Calu3 (cell line): ENCODE measurements at places on chromosomes 12 and 14.

DNA sequence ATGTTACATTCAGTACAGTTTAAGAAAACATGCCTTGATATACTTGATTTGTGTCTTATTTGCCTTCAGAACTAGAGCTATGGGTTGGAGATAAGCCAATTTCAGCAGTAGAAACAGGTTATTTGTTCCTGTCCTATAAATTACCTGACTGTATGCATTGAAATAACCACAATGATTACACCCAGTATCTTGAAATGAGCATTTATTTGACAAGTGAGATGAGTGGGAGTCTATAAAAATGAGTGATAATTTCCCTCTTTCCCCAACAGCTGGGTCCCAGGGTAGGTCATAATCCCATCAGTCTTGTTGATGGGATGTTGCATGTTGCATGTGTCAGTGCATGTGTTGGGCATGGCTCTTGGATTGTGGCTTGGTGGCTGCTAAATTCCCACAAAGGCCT, 3.7 kb downstream of the TAS2R42 start:
- no peak for DNase-seq

DNA sequence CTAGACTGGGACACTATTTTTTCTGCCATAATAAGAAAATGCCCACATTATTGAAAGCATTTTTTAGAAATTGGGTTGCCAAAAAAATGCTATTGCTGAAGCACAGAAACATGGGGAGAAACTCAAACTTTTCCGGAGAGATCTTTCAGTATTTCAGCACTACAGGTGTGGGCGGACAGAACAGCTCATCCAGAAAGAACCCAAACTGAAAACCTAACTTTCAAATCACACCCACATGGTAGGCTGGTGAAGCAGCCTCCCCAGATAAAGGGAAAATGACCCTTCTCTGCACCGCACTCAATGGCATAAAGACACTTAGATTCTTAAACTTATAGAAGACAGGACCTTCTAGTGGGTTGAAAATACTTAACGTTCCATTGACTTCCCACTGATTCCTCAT, 62.3 kb upstream of the TMPO start:
- DNase-seq = no peak

- no peak for DNase-seq
Measured at GRCh38 chr14:72786378-72787350, 107.2 kb downstream of the DPF3 start.

DNA sequence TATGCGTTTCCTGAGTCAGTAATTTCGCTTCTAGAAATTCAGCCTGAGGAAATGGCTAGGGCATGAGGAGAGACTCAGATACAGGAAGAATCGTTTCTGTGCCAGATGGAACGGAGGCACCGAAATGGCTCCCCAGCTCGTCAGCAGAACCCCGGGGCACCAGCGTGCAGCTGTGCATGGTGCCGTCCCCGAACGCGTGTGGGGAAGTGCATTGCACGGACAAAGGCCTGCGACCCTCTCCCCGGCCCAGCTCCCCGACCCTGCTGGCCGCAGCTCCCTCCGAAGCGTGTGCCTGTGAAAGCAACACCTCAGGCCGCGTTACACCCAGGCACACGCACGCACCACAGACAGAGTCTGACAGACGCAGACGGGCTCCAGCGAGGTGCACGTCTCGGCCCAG, 82.9 kb downstream of the NOC4L start:
- DNase-seq = no peak

- DNase-seq = no peak
Measured at GRCh38 chr12:15726027-15726877, 62.9 kb downstream of the EPS8 start.

DNA sequence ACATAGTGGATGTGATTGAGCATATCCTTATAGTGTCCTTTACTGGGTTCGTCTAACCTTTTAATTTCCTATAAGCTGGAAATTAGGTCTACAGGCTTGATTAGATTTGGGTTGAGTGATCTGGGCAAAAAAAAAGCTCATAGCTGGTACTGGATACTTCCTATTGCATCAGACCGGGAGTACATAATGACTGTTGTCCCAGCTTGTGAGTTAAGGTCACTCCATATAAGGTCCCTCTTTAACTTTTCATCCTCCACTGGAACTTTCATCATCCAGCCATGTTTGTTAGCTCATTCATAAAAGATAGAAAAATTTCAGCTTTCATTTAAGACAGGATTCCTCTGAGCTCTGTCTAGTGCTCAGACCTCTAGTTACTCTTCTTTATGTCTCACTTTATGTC, 80.8 kb downstream of the C14orf132 start:
- no peak for DNase-seq

GRCh38 chr14:58463147-58463546, 35.6 kb downstream of the KIAA0586 start:
- DNase-seq = no peak

GRCh38 chr14:24734917-24735500, 101.0 kb upstream of the GZMB start:
- DNase-seq = peak; percentile 51

- no peak for DNase-seq
Measured at GRCh38 chr14:103230658-103231334, 103.2 kb upstream of the EIF5 start.

GRCh38 chr12:121534495-121535148, 46.2 kb downstream of the KDM2B start:
- DNase-seq = no peak

GRCh38 chr12:42933461-42934081, 344.0 kb upstream of the PRICKLE1 start:
- no peak for DNase-seq

- no peak for DNase-seq
Measured at GRCh38 chr14:26392498-26392897, 205.3 kb downstream of the NOVA1 start.

- no peak for DNase-seq
Measured at GRCh38 chr12:3995306-3995705, 122.1 kb upstream of the PARP11 start.

GRCh38 chr12:124372831-124373230, 77.9 kb downstream of the RFLNA start:
- no peak for DNase-seq

GRCh38 chr12:29732191-29732590, 51.6 kb downstream of the TMTC1 start:
- DNase-seq = no peak

- peak; percentile 55 for DNase-seq
Measured at GRCh38 chr12:47079981-47080724, 394 bp upstream of the AMIGO2 start.

GRCh38 chr12:53683983-53684382, 8.1 kb upstream of the ATP5MC2 start:
- DNase-seq = no peak

DNA sequence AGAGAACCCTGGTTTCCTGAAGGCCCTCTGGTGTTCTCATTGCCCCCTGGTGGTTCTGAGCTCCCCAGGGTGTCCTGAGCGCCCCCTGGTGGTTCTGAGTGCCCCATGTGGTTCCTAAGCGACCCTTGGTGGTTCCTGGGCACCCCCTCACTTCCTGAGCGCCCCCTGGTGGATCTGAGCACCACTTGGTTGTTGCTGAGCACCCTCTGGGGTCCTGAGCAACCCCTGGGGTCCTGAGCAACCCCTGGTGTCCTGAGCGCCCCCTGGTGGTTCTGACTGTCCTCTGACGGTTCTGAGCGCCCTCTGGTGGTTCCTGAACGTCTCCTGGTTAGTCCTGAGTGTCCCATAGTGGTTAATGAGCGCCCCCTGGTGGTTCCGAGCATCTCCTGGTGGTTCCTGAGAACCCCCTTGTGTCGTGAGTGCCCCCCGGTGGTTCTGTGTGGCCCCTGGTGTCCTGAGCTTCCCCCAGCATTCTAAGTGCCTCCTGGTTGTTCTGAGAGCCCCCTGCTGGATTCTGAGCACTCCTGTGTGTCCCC, 568.3 kb downstream of the TMEM121 start:
- peak; percentile 7 for DNase-seq

DNA sequence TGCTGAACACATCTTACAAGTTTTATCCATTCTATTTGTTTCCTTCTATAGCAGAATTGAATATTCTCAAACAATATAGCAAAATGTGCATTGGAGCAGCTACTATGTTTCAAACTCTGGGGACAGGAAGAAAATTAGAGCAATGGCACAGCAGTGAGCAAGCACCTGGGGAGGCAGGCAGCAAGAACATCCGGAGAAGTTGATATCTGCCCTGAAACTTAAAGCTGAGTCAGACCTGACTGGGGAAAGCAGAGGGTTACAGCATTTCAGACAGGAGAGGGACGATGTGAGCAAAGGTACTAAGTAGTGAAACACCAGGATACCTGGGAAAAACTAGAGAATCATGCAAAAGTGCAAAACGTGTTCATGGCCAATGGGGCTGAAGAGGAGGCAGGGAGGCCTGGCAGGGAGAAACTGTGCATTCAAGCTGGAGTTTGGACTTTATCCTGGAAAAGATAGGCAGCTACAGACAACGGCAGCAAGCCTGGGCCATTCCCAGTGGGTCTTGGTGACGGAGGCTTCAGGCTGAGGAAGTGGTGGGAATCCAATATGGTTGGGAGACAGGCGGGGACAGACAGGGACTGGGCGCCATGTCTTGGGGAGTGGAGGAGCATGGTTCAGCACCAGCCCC, 118.0 kb upstream of the CDKN3 start:
- no peak for DNase-seq

DNA sequence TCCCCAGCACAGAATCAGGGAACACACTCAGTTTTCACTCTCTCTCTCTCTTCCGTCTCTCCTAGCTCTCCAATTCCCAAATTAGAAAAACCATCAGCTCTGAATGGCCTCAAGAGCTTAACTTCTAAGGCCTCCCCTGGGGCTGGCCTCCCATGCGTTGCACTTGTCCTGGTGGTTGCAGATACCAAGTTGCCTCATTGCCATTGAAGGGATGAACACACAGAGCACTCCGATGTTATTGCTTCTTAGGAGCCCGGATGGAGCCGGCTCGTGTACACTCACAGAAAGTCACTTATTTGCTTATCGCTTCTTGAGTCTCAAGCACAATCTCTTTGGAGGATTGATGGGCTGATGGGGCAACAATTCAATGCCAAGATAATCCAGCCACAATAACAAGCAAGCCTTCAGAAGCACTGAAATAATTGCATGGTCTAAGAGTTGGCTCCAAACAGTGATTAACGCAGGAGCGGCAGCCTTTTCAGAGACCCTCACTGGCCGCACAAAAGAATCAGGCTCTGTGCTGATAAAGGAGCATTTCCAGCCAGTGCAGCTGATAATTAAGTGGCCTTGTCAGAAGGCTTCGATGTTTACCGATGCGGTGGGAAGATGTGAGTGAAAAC, 175.8 kb upstream of the TMEM132C start:
- DNase-seq = no peak

DNA sequence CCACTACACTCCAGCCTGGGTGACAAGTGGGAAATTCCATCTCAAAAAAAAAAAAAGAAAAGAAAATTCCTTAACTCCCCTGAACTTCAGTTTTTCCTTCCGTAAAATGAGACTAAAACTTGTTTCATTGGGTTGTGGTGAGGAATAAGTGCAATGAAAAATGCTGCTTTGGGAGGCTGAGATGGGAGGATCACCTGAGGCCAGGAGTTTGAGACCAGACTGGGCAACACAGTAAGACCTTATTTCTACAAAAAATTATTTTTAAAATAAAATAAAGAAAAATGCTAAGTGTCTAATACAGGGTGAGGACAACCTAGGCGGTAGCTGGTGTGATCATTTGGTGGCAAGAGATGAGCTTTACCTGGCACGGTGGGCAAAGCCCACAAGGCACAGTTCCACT, 6.9 kb downstream of the SMAGP start:
- DNase-seq = no peak

GRCh38 chr12:102343361-102344121, 136.8 kb downstream of the IGF1 start:
- DNase-seq = peak; percentile 28

GRCh38 chr12:87813476-87814234, 215.5 kb downstream of the C12orf50 start:
- no peak for DNase-seq

- DNase-seq = no peak
Measured at GRCh38 chr12:107622001-107622400, 63.6 kb upstream of the PWP1 start.

DNA sequence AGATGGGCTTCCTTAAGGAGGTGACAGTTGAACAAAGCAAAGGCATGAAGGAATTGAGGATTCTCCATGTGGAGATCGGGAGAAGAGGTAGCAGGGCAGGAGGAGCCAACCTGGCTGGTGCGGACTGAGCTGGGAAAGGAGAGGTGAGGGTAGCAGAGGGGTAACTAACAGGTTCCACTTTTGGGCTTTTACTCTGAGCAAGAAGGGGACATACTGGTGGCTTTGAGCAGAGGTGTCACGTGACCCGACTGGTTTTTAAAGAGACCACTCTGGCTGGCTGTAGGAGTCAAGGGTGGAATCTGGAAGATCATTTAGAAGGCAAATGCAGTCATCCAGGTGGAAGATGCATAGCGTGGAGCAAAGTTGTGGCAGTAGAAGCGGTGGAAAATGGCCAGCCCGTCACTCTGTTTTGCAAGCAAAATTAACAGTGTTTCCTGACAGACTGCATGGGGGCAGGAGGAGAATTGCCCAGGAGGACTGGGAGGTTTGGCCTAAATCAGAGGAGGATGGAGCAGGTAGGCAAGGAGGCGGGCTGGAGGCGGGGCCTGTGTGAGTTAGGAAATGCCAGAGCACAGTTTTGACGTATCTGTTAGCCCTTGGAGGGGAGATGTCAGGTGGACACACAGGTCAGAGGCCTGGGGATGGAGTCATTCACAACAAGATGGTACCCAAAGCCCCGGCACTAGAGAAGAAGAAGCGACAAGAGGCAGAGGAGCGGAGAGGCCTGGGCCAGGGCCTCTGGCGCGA, 156.3 kb upstream of the FKBP4 start:
- DNase-seq = no peak
